ENCODE measurements at places on chromosomes 5 and 9.

DNA sequence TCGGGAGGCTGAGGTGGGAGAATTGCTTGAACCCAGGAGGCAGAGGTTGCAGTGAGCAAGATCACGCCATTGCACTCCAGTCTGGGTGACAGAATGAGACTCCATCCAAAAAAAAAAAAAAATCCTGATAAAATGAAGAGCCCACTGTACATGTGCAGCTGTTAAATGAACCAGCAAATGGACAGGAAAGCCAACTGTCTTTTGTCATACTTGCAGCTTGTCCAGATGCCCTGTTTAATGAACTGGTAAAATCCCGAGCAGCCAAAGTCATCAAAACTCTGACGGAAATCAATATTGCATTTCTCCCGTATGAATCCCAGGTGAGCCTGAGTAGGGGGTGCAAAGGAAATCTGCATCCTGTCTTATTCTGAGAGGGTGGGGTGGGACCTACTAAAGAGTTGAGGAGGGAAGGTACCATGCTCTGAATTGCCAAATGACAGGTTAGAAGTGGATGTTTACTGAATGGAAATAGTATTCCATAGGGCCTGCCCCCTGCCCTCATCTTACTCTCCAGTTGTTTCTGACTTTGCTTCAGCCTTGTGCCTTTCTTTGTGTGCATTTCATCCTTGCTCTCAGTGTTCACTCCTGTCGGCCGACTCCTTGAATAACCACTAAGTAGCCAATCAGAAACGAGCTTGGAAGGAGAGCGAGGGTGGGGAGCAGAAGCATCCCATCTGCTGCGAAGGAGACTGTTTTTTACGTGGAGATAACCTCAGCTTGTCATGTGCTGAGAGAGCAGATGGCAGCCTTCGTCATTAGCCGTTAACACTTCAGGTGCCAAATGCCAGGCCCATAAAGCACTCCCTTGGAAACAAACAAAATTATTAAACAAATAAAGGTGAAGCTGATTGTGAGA, 45.7 kb upstream of the CFAP157 start:
- no peak for DNase-seq

DNA sequence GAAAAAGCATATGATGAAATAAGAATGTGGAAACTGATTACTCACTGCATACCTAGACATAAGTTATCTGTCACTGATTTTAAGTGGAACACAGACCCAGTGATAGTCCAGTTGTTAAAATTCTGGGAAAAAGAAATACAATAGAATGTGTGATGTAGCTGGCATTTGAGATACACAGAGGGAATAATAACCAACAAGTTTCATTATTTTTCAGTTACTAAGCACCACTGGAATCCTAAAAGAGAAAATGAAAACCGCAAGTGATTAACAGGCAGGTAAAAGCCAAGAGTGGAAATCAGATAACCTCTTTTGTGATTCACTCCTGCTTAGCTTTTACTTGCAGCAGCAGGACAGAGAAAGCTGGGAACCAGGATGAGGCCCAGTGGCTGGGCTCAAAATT, 994.0 kb upstream of the SEMA6A start:
- no peak for DNase-seq

GRCh38 chr9:105023788-105024187, 95.8 kb upstream of the ABCA1 start:
- no peak for DNase-seq

DNA sequence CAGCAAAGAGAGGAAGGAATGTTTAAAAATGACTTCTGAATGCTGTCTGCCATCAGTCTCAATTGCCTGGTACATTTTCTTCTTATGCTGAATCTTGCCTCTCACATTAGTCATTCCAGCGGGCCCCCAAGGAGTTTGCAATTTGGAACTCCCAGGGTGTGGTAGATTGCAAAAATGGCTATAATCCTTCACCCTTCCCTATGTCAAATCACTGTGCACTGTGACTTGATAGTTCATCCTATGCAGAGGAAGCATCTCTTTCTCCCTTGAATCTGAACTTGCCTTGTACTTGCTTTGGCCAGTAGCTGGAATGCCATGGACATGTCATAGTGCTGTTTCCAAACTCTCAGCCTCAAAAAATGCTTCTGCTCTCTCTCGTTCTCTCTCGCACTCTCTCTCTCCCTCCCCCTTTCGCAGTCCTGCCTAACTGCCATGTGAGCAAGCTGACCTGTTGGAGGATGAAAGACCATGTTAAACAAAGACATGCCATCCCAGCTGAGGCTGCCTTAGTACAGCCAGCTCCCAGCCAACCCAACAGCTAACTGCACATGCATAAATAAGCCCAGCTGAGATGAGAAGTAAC, 284.0 kb upstream of the TLE4 start:
- no peak for DNase-seq

DNA sequence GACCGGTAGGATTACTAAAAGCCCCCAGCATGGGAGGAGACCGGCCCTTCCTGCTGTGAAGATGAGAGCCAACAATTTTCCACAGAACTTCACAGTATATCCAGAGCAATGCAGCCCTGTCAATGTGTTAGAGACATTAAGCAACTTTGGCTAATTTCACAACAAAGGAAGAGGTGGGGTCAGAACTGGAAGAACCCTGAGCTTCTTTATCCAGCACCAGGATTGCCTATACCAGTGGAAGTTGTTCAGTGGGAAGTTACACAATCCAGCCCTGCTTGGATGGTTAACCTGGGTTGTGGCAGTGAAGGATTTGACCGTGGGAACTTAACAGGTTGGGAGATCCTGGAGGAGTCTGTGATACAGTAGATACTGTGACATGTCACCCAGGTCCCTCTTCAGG, 197.0 kb downstream of the FBN2 start:
- DNase-seq, result no peak

Data from WTC11 (cell line).